ENCODE measurements at places on chromosomes 2 and 18. TPM values are rescaled to one million over a fixed set of nuclear protein-coding genes. Genes with fewer than 3 reads are reported as not detected.

The TIGD1 gene
- total RNA-seq, result 9.4 TPM

GRCh38 chr18:76970770-76971559 lies 148.6 kb downstream of the ZNF236 start:
- no peak for DNase-seq

- DNase-seq, result no peak
These were observed 32.3 kb downstream of the PTPN2 start for GRCh38 chr18:12851716-12852115.

GRCh38 chr2:240127911-240128607 lies 8.0 kb downstream of the COPS9 start:
- no peak for DNase-seq

GRCh38 chr2:40760071-40760666 lies 308.3 kb upstream of the SLC8A1 start:
- no peak for DNase-seq

DNA sequence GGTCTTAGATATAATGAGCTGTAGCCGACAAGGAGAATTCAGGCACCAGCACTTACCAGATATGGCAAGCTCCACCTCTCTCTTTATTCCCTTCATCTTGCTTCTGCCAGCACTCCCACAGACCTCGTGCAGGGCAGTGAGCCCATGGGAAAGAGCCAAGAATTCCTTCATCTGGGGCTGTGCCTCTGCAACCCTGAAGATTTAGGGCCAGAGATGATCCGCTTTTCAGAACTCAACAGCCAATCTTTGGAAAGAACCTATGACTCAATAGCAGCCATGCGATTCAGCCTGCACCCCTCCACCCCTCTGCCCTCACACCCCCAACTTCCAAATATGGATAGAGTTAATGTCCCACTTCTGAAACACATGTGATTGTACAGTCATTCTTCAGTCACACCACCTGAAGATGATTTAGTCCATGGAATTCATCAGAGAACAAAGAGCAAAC lies 533.7 kb upstream of the TNP1 start:
- DNase-seq, result no peak

DNA sequence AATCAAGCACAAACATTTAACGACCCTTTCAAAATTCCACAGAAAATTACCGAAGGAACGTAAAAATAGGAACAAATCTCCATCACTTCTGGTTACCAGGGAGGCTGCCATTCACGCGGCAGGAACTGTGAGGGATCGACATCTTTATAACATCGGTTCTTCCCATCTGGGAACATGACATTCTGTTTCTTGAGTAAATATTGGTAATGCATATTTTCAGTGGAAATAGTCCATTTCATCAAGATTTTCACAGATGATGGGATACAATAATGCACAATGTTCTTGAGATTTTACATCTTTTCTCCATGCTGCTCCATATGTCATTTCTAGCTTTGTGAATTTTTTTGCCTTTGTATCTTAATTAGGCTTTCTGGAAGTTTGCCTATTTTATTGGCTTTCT lies 10.0 kb downstream of the ADD2 start:
- DNase-seq, result no peak

Data from natural killer cell treated with Interleukin-12 subunit alpha and Interleukin-12 subunit beta and Interleukin-15 and Interleukin-18, amount 100 ng/mL, for 72 hours (primary cell).